Muscle of arm (tissue), 14 donors: ENCODE measurements at places on chromosomes 13 and 19. TPM values are rescaled to one million over a fixed set of nuclear protein-coding genes. Genes with fewer than 3 reads are reported as not detected.

NXNL1 gene
- not detected for polyA plus RNA-seq

GRCh38 chr19:50922317-50922853 lies 11.2 kb upstream of the KLK4 start:
- DNase-seq: peak; percentile 72

PCSK4 gene
- 0.77 TPM for polyA plus RNA-seq

GRCh38 chr13:88136098-88136790 lies 465.1 kb downstream of the SLITRK5 start:
- no peak for DNase-seq

SLC17A7 gene
- 0.82 TPM for polyA plus RNA-seq

- no peak for DNase-seq
These were observed 10.4 kb downstream of the MTUS2 start for GRCh38 chr13:28830580-28830979.

GRCh38 chr19:53157626-53158025 lies 1.2 kb downstream of the ZNF347 start:
- DNase-seq: peak; percentile 27

CD37 gene
- 18.5 TPM for polyA plus RNA-seq

DNA sequence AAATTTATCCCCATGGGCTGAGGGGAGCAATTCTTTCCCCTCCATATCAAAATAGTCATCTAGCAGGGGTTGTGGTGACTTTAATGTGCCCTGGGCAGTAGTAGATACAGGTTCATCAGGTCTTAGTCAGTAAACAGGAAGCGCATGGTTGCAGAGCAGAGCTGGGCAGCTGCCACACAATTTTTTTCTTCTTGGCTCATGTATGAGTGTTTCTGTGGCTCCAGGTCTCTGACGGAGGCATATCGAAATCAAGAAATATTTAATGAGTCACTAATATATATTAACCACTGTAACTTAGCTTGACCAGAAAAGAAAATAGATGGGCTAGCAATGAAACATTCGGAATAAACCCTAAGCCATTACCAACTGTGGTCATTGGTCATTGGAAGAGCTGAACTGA lies 68.4 kb upstream of the UBL3 start:
- no peak for DNase-seq

GZMM gene
- polyA plus RNA-seq: 0.23 TPM

DNA sequence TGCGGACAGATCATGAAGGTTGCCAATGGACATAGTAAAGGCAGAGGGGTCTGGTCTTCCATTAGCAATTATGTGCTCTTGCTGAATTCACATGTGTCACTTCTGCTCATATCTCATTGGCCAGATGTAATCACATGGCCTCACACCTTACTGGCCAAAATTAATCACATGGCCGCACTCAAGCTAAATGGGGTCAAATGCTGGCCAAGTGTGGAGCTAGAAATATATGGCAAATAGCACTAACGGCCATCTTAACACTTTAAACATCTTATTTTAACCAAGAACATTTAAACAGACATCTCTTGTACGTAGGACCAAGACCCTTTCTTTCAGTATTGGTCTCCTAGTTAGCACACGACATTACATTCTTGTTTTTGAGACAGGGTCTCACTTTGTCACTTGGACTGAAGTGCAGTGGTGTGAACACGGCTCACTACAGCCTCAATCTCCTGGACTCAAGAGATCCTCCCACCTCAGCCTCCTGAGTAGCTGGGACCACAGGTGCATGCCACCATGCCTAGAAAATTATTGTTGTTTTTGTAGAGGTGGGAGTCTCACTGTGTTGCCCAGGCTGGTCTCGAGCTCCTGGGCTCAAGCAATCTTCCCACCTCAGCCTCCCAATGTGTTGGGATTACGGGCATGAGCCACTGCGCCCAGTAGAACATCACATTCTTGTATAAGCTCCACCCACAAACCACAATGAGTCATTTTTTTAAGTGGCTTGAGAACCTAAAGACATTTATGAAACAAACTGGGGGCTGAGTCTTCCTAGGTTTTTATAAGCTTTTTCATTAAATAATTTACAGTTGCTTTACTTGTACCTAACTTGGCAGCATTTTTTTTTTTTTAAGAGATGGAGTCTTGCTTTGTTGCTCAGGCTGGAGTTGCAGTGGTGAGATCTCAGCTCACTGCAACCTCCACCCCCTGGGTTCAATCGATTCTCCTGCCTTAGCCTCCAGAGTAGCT lies 2.9 kb upstream of the PTOV1 start:
- no peak for DNase-seq

DNA sequence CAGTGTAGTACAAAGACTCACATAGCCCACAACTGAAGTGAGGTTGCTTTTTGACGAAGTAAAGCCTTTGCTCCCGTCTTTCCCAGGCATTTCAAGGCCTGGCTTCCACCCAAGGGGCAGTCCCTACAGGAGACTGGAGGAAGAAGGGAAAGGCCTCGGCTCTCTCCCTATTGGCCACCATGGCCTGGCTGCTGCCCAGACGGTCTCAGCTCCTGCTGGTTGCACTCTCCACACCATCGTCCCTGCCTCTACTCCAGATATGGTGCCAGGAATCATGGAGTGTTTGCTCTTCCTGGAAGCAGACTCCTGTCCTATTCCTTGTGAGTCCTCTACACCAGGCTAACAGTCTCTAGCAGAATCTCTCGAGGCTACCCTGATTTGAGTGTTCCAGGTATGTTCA lies 124.1 kb upstream of the UQCRFS1 start:
- no peak for DNase-seq

GRCh38 chr19:6172074-6172863 lies 36.8 kb downstream of the ACSBG2 start:
- DNase-seq: no peak

DNA sequence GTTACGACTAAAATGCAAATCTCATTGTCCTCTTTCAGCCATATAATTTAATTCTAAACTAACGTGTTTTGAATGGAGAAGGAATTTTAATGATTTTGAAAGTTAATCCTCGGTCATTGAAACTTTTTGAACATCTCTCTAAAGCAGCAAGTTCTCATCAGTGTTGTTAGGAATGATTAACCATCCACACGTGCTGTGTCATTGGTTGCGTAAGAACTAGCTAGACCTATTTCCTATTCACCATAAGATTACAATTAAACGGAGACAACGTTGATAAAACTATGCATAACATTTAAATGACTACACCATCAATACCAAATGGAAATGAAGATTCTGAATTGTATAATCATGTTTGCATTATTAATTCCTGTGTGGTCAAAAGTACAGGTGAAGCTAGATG lies 155.6 kb upstream of the IRS2 start:
- DNase-seq: no peak

TJP3 gene
- polyA plus RNA-seq: not detected
